ENCODE measurements at places on chromosomes 13 and 19. TPM values are rescaled to one million over a fixed set of nuclear protein-coding genes. Genes with fewer than 3 reads are reported as not detected.

Gene CYP2F1
- polyA plus RNA-seq, result not detected

DNA sequence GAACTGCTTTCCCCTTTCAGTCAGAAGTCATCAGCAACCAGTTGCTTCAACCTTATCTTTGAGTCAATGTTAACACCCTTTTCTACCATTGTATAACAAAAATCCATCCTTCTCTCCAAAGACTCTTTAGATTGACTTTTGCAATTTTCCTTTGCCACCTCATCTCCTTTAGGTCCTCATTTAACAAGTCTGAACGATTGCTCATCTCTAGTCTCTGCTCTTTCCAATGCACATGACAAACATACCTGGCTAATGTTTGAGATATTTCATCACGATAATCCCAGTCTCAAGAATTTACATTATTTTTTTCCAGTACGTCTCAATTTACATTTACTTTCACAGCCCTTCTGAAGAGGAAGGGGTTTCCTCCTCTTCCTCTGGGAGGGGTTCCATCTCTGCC lies 127.5 kb downstream of the KLF12 start:
- DNase-seq, result no peak

DNA sequence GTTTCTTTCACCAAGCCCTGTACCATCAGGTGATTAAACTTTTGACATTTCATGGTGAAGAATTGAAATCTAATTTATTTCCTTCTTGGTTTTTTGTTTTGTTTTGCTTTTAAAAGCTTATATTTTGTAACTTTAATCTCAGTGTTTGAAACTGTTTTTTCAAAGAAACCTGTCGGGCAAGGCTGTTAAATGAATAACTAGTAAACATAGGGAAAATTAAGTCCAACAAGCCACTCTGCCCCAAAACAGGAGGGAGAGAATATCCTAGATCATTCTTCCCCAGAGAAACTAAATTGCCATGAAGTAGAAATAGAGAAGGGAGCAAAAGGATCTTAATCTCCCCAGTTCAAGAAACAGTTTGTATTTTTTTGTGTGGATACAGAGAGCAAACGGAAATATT lies 98.2 kb downstream of the FREM2 start:
- DNase-seq, result no peak

GRCh38 chr13:67231289-67232000 lies 1.3 kb upstream of the PCDH9 start:
- DNase-seq, result peak; percentile 8

- DNase-seq, result no peak
These were observed 36.5 kb downstream of the BTBD2 start for GRCh38 chr19:1979017-1979416.

Gene CBY2
- polyA plus RNA-seq, result 0.35 TPM

DNA sequence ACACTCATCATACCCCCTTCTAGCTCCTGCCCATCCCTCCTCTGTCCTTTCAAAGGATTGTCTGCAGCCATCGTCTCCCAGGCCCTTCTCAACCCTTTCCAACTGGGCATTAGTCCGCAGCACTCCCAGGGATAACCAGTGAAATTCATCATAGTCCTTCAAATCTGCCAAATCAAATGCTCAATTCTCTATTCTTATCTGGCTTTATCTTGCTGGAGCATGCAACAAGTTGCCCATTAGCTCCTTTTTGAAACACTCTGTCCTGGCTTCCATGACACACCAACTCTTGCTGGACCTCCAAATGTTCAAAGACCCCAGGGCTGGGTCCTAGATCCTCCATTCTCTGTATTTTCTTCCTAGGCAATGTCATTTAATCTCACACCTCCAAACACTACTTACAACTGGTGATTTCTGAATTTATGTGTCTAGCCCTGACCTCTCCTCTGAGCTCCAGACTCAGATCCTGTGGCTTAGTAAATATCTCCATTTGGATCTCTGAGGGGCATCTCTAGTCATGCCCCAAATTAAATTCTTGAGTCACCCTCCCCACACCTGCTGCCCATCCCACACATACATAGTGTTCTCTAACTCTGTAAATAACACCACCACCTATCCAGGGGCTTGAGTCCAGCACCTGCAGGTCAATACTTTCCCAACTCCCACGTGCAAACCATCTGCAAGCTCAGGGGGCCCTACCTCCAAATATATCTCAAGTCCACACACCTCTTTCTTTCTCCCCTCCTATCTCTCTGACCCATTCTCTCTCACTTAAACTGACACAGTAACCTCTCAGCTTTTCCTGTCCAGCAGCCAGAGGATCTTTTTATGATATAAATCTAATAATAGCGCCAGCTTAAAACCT lies 9.1 kb upstream of the ANKRD10 start:
- no peak for DNase-seq

- DNase-seq, result no peak
These were observed 68.1 kb upstream of the EDNRB start for GRCh38 chr13:77986713-77987112.
